ENCODE measurements at places on chromosomes 2 and 18.

DNA sequence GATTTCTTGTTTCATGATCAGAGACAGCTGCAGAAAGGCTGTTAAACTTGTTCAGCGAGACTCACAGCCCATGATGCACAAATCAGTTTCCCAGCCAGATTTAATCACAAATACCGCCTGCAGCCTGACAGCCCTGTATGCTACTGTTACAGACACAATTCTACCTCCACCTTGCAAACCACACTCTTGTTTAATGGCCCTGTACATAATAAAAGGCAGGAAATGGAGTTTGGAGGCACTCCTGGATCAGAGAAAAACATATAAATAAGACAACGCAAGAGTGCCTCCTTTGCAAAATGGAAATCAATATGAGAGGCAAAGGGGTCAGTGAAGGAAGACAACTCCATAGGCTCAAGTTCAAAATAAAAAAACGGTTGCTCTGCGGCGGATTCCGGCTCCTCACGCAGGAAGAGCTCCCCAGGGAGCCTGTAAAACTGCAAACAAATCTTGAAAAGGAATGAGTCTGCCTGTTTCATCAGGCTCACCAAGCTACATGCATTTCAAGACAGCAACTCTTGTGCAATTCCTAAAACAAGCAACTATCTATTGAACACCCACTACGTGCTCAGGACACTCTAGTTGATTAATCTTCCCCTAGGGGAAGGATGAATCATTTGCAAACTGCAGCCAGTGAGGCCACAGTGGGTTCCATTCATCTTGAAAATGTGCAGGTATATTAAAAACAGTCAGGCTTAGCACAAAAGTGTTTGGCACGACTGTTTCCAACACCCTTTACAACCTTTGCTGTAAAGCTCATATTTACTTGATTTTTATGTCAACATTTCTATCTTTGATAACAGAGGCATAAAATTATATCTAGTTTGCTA, 37.5 kb downstream of the TBC1D8 start:
- DNase-seq, result no peak

GRCh38 chr2:9300214-9300613, 93.6 kb downstream of the ASAP2 start:
- no peak for DNase-seq

DNA sequence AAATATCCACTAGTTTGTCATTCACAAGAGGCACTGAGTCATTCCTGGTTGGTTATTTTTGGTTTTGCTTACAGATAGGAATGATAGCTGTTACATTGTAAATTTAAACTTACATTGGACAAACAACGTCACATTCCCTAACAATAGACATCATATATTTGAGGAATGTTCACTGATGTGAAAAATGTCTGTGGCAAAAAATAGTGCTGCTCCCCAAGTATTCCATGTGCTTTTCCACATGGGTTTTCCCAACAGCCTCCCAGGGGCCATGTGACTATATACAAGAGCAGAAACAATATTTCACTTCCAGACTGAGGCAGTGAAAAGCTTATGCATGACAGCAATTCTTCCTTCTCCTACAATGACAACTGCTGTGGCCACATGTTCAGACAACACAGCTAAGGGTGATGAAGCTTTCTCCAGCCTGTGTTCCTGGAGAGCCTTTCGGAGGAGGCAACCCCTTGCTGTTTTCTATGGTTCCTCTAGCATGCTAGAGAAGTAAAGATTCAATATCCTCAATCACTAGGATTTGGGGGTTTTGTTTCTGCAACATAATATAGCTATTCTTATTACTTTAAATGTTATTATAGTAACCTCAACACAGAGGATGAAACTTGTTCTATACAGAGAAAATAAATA, 202.7 kb downstream of the PTH2R start:
- DNase-seq, result no peak

DNA sequence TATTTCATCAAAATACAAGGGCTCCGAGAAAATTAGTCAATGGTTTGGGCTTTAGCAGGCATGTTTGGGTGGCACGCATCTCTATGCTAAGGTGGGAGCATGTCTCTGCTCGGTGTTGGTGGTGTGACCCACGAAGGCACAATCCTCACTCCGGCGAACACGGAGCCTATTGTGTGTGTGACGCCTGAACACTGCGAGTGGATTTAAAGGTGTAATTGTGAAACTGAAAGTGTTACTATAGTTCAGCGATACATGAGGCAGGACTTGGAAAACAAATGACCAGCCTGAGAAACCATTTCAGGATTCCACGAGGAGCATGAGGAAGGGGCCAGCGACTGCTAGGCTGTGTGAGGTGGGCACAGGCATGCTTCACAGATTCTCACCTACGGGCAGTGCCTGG, 41.7 kb upstream of the LDLRAD4 start:
- no peak for DNase-seq

DNA sequence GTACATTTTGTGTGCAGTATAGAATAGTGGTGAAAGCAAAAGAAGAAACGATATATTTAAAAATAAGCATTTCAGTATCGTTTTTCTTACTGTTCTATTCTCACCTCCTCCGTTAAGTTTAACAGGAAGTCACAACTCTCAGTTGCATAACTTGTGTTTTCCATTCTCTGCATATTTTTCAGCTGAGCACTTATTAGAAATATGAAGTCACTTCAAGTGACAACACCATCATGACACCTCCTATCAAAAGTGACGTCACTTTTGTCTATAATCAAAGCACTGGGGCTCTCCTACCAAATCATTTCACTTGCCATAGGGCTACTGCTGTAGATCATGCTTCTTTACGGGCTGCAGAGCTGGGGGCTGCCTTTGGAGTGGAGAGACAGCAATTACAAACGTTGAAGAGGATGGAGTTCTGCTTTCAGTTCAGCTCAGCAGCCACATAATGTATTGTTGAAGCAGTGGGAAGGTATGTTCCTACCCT, 36.3 kb downstream of the STAT4 start:
- no peak for DNase-seq

DNA sequence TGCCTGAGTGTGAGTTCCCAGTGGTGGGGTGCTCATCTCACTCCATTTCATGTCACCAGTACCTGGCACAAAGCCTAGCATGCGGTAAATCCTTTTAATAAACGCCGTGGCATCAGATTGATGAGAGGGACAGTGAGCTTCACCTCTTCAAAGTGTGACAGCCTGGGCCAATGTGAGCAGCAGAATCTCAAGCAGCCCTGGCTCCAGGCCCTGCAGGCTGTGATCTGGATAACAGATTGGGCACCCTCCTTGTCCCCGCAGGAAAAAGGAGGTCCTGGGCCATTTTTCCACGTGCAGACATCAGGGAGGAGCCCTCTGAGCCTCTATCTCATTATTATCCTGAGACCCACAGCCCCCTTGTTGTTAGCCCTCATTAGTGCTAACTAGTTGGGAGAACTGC, 34.8 kb downstream of the TET3 start:
- DNase-seq, result no peak

DNA sequence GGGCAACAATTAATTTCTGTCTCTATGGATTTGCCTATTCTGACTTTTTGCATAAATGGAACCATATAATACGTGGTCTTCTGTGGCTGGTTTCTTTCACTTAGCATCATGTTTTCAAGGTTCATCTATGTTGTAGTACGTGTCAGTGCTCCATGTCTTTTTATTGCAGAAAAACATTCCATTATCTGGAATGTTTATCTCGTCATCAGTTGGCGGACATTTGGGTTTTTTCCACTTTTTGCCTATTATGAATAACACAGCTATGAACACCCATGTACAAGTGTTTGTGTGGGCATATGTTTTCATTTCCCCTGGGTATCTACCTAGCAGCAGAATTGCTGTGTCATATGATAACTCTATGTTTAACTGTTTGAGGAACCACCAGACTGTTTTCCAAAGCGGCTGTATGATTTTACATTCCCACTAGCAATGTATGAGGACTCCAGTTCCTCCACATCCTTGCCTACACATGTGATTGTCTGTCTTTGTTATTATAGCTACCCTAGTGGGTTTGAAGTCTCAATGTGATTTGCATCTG, 49.9 kb downstream of the MYO7B start:
- DNase-seq, result no peak

DNA sequence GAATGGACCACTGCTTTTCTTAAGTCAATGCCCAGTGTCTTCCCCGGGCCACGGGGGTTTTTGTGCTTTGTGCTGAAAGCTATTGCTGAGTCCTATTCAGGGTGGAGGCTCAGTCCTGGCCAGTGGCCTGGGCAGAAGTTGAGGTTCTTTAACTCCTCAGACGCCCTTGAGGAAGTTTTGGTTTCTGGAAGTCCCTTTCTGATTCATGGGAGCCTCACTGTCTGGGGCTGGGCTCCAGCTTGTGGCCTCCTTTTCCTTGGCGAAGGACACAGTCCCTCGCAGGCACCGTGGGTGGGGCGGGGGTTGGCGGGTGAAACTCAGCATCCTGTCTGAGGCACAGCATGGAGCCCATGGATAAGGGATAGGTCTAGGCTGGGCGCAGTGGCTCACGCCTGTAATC, 465.2 kb upstream of the HS6ST1 start:
- DNase-seq, result no peak

DNA sequence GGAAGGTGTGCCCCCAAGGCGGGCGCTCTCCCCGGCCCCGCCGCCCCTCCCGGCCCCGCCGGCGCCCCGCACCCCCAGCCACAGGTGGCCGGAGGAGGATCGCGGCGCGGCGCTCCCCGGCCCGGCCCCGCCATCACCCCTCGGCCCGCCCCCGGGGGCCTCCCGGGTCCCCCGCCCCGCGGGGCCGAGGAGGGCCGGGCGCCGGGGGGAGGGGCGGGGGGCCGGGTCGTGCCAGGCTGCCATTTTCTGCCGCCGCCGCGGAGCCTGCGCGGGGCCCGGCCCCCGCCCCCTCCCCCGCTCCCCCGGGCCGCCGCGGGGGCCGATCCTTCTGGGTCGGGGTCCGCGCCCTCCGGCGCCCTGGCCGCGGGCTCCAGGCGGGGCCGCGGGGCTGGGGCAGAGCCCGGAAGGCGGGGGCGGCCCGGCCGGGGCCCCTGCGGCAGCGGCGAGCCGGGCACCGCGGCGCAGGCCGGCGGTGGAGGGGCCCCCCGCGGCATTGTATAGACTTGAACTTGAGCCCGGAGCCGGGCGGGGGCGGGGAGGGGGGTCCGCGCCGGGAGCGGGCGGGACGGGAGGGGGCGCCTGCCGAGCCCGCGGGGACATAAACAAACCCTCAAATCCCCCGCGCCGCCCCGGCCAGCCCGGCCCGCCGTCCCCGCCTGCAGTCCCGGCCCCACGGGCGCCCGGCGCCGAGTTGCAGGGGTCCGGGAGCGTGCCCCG, 556 bp downstream of the DNMT3A start:
- no peak for DNase-seq

GRCh38 chr2:96153991-96154431, 8.8 kb upstream of the DUSP2 start:
- no peak for DNase-seq

- no peak for DNase-seq
These were observed 1.8 kb upstream of the CRYGA start for GRCh38 chr2:208164951-208165755.

- no peak for DNase-seq
These were observed 81.3 kb downstream of the CERKL start for GRCh38 chr2:181575650-181576025.

DNA sequence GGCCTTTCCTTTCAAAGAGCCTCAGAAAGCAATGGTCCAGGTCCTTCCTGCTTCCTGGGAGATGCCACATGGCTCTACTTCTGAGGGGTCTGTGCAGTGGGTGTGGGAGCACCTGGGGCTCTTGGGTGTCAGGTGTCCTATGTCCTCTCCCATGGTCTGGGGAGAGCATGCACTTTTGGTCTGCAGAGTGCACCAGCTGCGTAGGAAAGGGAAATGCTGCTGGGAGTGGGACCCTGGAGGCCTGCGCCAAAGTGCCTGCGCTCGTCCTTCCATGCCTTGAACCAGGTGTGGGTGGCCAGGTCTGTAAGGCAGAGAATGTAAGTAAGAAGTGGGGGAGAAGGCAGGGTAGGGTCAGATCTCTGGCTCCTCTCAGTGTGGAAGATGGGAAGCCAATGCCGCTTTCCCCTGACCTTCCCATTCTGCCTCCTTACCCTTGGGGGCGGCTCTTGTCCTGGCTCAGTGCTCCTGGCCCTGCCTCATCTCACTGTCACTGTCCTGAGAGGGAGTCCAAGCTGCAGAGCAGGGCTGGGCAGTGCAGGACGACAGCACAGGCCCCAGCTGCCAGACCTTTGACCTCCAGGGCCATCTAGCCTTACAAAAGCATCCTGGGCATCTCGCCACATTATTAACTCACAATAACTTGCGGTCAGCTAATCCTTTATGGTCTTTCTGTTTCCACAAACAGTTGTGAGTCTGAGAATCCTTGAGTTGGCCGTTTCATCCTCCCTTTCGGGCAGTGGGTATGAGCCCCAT, 6.6 kb upstream of the PROM2 start:
- no peak for DNase-seq

DNA sequence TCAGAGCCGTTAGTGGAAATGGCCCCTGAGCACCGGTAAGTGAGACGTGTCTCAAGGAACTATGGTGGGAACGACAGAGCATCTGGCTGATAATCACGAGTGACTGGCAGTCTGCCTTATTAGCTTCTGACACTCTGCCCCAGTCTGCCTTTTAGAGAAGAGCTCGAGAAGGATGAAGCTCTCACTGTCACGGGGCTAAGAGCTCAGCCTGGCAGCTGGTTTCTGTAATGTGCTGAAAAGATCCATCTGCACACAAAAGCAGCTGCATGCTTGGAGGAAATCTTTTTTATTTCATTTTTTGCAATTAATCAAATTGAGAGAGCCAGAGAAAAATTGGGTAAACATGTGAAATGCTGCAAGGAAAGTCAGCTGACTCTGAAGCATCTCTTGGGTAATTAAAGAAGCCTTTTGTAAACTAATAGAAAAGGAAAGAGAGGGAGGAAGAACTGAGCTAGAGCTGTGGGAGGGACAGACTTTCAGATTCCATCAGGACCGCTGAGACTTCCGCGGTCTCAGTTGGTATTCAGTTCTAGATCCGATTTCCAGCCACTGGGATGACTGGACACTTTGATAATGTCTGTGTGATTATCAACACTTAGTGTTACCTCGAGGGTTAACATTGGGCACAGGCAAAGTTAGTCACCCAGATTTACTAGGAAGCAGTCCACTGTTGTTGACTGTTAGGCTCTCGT, 24.4 kb downstream of the MBP start:
- DNase-seq, result peak; percentile 68

- no peak for DNase-seq
These were observed 138.3 kb downstream of the FMNL2 start for GRCh38 chr2:152473151-152473857.

DNA sequence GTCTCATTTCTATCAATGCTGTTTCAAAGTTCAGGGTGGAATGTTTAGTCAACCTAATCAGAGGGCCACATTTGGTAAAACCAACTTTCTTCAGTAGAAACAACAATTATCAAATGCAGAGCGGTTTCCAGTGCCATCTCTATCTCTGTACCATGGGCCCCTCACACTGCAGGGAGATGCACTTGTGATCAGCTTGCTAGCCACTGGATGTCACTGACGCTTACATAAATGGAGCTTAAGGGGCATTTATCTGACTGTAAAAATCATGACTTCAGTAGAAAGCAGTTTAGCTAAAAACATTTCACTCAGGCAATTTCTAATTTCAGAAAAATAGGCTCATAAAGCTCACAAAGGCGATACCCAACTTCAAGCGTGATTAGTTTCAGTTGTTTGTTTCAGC, 678.0 kb downstream of the ZEB2 start:
- peak; percentile 38 for DNase-seq

DNA sequence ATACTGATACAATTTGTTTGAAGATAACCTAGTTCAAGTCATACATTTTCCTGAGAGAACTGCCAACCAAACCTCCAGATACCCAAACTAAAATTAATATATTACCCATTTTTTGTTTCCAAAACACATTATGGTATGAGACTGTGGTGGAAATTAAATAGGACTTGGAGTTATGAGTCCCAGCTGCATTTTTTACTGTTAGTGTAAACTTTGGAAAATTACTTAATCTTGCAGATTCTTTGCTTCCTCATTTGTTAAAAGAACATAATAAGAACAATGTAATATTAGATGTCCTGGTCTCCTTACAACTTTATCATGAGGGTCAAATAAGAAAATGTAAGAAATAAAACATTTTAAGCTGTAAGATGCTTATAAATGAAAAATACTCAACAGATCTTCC, 98.2 kb upstream of the TRIB2 start:
- DNase-seq, result no peak
